IPS DF 19.7 (cell line): ENCODE measurements at places on chromosomes 3 and 15.

DNA sequence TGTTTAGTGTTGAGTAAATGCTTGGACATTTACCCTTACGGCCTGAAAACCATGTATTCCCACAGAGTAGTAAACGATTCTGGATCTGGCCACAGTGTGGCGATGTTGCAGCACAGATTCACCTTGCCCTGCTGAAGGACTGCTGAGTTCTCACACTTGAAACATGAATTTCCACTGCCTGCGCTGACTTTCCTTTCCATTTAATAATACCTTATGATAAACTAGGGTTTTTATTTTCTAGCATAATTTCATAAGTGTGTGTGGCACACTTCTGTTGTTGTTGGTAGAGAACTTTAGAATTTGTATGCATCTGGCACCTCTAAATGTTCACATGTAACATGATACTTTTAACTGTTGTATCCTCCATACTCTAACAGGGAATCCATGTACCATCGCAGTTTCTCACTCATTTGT is 53.9 kb downstream of the C3orf38 start:
- DNase-seq, result no peak

GRCh38 chr3:37953707-37954394 is 36.7 kb upstream of the VILL start:
- no peak for DNase-seq

DNA sequence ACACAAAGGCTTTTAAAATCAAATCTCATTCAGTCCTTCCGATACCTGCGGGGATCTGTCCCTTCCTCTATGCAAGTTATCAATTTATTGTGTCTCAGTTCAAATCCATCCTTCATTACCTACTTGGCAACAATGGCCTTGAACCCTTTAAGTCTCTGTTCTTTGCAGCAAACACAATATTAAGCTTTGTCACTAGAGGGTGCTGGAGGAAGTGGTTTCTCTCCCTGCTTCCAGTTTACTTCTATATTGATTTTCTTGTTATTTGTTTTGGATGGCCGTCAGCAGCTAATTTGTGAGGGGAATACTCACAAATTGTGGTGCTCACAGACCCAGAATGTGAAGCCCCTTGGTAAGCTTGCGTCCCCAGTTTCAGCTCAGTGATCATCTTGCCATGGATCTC is 278.3 kb downstream of the FGF12 start:
- DNase-seq, result no peak

- no peak for DNase-seq
Observed at GRCh38 chr3:44893097-44893496, 18.7 kb downstream of the TGM4 start.

DNA sequence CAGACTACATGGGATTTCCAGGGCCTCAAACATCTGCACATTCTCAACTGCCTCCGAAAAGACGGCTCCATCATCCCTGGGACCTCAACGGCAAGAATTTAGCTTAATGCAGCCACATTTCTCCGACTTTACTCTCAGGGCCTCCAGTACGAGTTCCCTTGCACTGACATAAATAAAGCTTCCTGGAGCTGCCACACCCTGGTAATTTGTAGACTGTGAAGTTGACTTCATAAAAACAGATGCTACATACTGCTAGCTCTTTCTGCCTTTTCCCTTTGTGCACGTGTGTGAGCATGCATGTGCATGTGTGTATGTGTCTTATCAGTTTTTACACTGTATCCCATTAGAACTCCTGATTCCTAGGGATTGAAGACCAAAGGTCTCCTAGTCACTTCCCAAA is 122.7 kb downstream of the NTRK3 start:
- no peak for DNase-seq

DNA sequence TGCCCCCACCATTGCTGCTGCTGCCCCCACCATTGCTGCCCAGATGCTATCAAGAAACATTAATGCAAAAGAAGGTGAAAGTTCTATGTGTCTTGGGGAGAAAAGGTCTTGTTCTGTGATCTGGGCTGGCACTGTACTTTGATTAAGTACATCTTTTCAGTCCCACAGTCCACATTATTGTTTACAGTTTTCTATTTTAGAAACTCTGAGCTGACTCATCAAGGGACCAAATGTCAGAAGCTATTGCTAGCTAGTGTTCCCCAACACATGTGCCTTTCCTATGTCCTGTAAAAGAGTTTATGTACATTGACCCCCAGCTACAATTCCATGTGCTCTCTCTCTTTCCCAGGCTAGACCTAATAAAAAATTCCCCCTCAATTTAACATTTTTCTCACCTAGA is 264.7 kb upstream of the NECTIN3 start:
- DNase-seq, result no peak

DNA sequence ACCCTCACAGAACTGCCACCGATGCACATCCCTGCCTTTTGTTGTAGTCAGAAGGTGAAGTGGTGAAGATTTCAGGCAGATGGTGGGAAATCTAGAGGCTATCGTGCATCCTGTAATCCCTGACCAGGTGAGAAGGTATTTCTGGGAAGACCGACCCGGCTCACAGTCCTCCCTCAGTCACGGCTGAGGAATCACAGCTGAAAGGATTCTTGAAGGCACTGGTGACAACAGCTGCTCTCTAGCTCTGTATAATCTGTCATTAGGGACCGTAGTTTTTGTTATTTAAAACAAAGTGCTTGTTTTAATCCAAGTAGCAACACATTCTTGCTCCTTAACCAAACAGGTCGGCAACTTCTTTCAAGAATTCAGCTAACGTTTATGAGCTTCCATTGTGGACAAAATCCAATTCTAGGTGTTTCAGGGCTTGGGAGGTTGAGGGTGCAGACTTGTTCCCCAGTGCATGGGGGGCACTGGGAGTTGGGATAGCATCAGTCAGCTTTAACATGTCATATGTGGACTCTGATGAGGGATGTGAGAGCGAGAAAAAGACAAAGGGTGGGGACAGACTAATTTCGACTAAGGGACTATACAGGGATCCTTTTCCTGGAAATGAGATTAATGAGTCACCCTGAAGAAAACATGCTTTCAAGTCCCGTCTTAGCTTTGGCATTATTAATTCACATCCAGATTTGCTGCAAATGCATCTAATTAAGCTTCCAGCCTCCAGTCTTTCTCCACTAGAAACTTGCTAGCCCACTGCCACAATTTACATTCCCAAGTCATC is 141.0 kb upstream of the RASGRP1 start:
- no peak for DNase-seq

- no peak for DNase-seq
Observed at GRCh38 chr3:105422645-105423044, 55.9 kb downstream of the ALCAM start.
